ENCODE measurements at places on chromosomes 7 and 10.

- no peak for DNase-seq
Measured at GRCh38 chr7:79787096-79787495, 333.6 kb upstream of the MAGI2 start.

- no peak for DNase-seq
Measured at GRCh38 chr7:74344132-74344496, 54.9 kb downstream of the CLIP2 start.

DNA sequence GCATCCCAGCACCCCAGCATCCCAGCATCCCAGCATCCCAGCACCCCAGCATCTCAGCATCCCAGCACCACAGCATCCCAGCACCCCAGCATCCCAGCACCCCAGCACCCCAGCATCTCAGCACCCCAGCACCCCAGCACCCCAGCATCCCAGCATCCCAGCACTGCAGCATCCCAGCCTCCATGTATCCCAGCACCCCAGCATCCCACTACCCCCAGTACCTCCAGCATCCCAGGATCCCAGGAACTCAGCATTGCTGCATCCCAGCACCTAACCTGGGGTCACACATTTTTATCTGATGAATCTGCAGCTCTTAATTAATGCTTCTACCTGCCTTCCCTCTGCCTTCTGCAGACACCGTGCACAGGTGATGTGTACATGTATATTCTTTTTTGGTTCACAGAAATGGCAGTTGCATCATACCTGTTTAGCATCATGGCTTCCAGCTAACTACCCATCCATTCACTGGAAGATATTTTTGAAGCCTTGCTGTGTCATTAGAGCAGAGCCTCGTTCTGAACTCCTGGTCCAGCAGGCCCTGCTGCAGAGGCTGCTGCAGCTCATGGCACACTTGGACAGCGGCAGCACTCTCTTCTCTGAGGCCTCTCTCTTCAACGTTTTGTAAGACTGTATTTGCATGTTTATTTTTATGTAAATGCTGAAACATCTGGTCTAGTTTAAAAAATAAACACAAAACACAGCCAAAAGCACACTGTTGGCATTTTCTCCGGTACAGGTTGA lies 4.6 kb upstream of the CFAP46 start:
- DNase-seq: no peak

GRCh38 chr7:99461221-99461620 lies 4.7 kb downstream of the ATP5MF start:
- no peak for DNase-seq

- DNase-seq: no peak
Measured at GRCh38 chr7:87435546-87435945, 39.9 kb downstream of the ABCB4 start.

GRCh38 chr10:28139138-28139537 lies 140.3 kb upstream of the ODAD2 start:
- DNase-seq: no peak

- DNase-seq: no peak
Measured at GRCh38 chr10:98340940-98341310, 72.9 kb upstream of the LOXL4 start.
